ENCODE measurements at places on chromosomes 6 and 20. TPM values are rescaled to one million over a fixed set of nuclear protein-coding genes. Genes with fewer than 3 reads are reported as not detected.

DNA sequence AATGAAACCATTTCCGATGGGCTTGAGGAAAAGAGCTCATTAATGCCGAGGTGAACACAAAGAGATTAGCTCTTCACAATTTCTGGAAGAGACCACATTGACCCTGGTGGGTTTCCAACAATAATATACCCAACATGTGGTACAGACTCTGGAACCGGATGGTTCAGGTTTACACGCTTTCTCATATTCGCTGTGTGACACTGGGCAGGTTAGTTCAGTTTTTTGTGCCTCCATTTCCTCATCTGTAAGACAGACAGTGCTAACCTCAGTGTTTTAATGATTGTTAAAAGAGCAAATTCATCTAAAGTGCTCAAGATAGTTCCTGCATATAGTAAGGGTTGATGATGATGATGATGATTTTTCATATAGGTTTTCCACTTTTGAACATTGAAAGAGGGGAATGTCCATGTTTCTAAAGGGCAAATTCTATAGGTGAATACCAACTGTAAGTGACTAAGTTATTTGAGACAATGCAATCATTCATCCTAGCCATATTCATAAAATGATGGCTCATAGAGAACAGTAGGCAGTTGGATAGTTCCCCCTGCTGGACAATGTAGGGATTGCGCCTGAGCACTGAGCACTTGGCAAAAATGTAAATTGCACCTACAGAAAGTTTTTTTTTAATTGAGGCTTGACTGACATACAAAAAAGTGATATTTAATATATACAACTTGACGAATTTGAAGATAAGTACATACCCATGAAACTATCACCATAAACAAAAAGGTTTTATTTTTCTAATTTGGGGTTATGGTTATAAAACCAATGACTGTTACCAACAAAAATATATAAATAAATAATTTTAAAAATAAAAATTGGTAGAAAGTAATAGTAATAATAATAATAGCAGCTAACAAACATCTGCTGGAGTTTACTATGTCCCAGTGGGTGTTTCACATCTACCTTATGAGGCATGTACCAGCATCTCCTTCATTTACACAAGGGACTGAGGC lies 2.1 kb upstream of the PERP start:
- DNase-seq, result peak; percentile 58

GRCh38 chr6:56486681-56487080 lies 156.0 kb downstream of the DST start:
- DNase-seq, result no peak

PKIB gene
- not detected for total RNA-seq

DNA sequence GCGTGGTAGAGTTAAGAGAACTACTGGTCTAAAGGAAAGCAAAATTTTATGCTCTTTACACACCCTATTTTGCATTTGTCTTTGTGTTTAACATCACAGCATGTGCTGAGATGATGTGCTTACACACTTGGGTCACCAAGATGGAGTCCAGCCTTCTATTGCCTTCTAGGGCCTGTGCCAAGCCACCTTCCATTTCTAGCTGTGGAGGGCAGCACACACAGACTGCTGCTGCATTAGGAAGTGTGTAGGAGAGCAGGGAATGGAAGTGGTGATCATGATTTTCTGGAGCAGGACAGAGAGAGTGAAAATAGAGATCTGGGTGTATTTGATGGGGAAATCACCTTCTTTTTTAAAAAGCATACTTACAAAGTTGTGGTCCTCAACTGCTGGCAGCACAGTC lies 191.6 kb downstream of the SOX4 start:
- no peak for DNase-seq

- no peak for DNase-seq
These were observed 100.6 kb downstream of the MAP3K4 start for GRCh38 chr6:161091972-161092701.

Measured in left cardiac atrium (tissue), 4 donors.